GM12878 (cell line): ENCODE measurements at places on chromosomes 5 and 9. TPM values are rescaled to one million over a fixed set of nuclear protein-coding genes. Genes with fewer than 3 reads are reported as not detected.

DNA sequence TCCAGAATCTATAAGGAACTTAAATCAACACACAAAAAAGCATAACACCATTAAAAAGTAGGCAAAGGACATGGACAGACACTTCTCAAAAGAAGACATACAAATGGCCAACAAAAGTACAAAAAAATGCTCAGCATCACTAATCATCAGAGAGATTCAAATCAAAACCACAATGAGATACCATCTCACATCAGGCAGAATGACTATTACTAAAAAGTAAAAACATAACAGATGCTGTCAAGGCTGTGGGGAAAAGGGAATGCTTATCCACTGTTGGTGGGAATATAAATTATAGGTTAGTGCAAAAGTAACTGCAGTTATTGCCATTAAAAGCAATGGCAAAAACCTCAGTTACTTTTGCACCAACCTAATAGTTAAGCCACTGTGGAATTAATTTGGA lies 32.2 kb upstream of the SPATA31D4 start:
- no peak for DNase-seq

DNA sequence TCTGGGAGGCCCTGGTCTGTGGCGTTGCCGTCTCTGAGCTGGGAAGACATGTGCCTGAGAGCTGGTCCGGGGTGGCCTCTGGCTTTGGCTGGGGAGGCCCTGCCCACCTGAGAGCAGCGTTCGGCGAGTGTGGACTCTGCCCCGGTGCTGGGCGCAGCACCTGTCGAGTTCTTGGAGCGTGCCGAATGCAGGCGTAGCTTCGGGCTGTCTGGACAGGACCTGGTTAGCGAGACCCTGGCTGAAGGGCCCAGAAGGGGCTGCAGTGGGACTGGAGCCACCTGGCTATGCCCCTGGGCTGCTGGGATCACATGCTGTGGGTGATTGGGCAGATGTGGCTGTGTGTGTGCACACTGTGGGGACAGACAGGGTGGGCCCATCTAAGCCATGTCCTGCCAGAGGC lies 56.5 kb downstream of the RXRA start:
- no peak for DNase-seq

Gene PLPPR1
- polyA plus RNA-seq: not detected in 2 replicates

Gene TMEM174
- polyA plus RNA-seq: not detected in 2 replicates
